ENCODE measurements at places on chromosomes 3 and 15. TPM values are rescaled to one million over a fixed set of nuclear protein-coding genes. Genes with fewer than 3 reads are reported as not detected.
A peak's percentile ranks its signal among the peaks of the same experiment; 100 is the strongest.

The ZBTB47 gene
- total RNA-seq: 47.9 TPM

The ITPKA gene
- total RNA-seq: not detected

GRCh38 chr3:124089214-124089613, 97.3 kb upstream of the ROPN1 start:
- peak; percentile 47 for DNase-seq
- H3K27me3 ChIP-seq: no peaks in the 10 kb centered on the region
- H3K4me3 ChIP-seq: no peak overlapping the region
- peaks cover 9% of the 10 kb centered on the region for H3K4me1 ChIP-seq
- H3K27ac ChIP-seq: no peak overlapping the region
- H3K36me3 ChIP-seq: no peaks in the 10 kb centered on the region

DNA sequence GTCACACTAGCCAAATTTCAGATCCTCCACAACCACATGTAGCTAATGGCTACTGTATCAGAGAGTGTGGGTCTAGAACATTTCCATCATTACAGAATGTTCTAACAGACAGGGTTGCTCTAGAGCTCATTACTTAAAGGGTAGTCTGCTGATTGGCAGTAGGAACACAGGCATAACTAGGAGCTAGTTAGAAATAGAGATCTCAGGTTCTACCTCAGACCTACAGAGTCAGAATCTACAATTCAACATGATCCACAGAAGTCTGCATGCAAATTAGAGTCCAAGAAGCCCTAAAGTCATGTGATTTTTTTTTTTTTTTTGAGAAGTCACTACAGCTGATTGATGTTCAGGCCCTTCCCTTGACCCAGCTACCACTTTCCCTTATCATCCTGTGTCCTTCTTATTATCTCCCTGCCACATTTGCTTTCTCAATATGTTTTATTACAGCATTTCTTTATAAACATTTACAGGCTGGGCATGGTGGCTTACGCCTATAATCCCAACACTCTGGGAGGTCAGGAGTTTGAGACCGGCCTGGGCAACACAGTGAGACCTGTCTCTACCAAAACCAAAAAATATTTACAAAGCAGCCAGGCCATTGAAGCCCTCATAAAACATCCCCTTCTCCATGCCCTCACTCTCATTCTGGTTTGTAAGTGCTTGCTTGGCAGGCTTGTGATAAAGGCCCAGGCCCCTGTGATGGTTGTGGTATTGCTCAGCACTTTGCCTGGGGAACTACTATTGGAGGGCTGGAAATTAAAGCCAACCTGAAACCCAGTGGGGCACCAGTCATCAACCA, 3.8 kb upstream of the ABHD5 start:
- H3K27me3 ChIP-seq: no peaks in the 10 kb centered on the region
- no peak overlapping the region for H3K27ac ChIP-seq
- no peaks in the 10 kb centered on the region for H3K36me3 ChIP-seq
- H3K4me3 ChIP-seq: no peak overlapping the region

DNA sequence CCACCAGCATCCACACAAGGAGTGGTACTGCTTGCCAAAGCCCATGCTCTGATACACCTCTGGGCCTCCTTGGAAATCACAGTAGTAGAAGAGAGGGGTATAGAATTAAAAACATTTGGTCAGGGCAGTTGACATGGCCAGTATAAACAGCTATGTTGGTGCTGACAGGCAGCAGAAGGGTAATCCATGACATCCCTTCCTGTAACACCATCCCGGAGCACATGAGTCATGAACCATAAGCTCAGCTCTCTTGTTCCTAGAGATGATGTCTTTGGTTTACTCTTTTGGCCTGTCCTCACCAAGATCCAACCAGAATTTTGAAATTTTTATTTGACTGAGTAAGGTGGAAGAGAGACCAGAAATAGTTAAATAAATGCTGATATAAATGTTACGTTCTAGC, 132.6 kb upstream of the CTDSPL start:
- no peak for DNase-seq
- H3K36me3 ChIP-seq: no peaks in the 10 kb centered on the region
- no peaks in the 10 kb centered on the region for H3K27me3 ChIP-seq
- no peak overlapping the region for H3K27ac ChIP-seq

DNA sequence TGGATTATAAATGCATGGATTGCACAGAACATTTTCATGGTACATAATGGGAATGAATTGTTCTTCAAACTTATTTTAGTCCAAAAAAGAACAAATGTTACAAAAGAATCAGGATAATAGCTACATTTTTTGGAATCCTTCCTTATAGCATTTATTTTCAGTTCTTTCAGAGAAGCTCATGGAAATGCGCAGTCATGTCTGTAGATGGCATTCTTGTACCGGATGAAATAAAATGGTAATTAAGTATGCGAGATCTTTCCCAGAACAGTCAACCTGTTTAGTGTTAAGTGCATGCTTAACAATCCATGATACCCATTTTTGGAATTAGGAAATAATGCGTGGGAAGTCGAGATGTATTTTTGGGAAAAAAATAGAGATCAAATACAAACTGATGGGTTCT, 38.2 kb upstream of the GOLGA8B start:
- DNase-seq: no peak
- no peak overlapping the region for H3K27ac ChIP-seq
- no peaks in the 10 kb centered on the region for H3K4me1 ChIP-seq
- H3K36me3 ChIP-seq: no peaks in the 10 kb centered on the region
- no peak overlapping the region for H3K4me3 ChIP-seq

- peaks cover 5% of the 10 kb centered on the region for H3K4me1 ChIP-seq
- H3K4me3 ChIP-seq: no peak overlapping the region
- peak; percentile 32 for DNase-seq
- H3K36me3 ChIP-seq: no peaks in the 10 kb centered on the region
- H3K27me3 ChIP-seq: no peaks in the 10 kb centered on the region
These were observed 9.8 kb upstream of the RHCG start for GRCh38 chr15:89506026-89506686.

- DNase-seq: no peak
- no peaks in the 10 kb centered on the region for H3K36me3 ChIP-seq
- no peak overlapping the region for H3K27ac ChIP-seq
- no peaks in the 10 kb centered on the region for H3K4me1 ChIP-seq
- H3K4me3 ChIP-seq: no peak overlapping the region
These were observed 169.7 kb upstream of the AGTR1 start for GRCh38 chr3:148528024-148528423.

DNA sequence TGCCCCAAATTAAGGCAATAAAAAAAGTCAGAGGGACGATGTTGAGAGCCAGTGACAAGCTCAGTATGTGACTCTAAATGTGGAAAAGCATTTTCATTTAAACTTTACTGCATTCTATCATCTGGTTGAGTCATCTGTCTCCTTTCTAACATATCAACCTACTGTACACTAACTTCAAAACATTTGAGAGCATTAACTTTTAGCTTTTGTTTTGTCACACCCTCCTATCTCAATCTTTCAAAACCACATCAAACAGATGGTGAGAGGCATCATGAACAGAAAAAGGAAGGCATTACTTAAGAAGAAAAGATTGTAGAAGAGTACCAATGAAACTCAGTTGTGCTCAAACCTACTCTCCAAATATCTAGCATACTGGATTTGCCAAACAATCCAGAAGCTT, 4.8 kb downstream of the LRRC58 start:
- H3K4me3 ChIP-seq: no peak overlapping the region
- no peak for DNase-seq
- no peak overlapping the region for H3K27ac ChIP-seq
- no peaks in the 10 kb centered on the region for H3K36me3 ChIP-seq

The IGSF10 gene
- total RNA-seq: 0.49 TPM

The MUSTN1 gene
- 30.2 TPM for total RNA-seq

The NR2E3 gene
- total RNA-seq: 0.98 TPM

- no peak for DNase-seq
- H3K27me3 ChIP-seq: no peaks in the 10 kb centered on the region
- no peak overlapping the region for H3K4me3 ChIP-seq
- H3K4me1 ChIP-seq: no peaks in the 10 kb centered on the region
- H3K36me3 ChIP-seq: no peaks in the 10 kb centered on the region
These were observed 195.6 kb downstream of the CTNNB1 start for GRCh38 chr3:41394896-41395295.

GRCh38 chr3:158279609-158280008, 169.7 kb downstream of the RSRC1 start:
- DNase-seq: no peak
- no peaks in the 10 kb centered on the region for H3K4me1 ChIP-seq
- no peaks in the 10 kb centered on the region for H3K36me3 ChIP-seq
- no peaks in the 10 kb centered on the region for H3K27me3 ChIP-seq
- H3K4me3 ChIP-seq: no peak overlapping the region

GRCh38 chr15:68739390-68740080, 81.2 kb downstream of the ANP32A start:
- no peaks in the 10 kb centered on the region for H3K27me3 ChIP-seq
- no peak overlapping the region for H3K4me3 ChIP-seq
- no peaks in the 10 kb centered on the region for H3K36me3 ChIP-seq
- DNase-seq: no peak
- no peak overlapping the region for H3K27ac ChIP-seq

DNA sequence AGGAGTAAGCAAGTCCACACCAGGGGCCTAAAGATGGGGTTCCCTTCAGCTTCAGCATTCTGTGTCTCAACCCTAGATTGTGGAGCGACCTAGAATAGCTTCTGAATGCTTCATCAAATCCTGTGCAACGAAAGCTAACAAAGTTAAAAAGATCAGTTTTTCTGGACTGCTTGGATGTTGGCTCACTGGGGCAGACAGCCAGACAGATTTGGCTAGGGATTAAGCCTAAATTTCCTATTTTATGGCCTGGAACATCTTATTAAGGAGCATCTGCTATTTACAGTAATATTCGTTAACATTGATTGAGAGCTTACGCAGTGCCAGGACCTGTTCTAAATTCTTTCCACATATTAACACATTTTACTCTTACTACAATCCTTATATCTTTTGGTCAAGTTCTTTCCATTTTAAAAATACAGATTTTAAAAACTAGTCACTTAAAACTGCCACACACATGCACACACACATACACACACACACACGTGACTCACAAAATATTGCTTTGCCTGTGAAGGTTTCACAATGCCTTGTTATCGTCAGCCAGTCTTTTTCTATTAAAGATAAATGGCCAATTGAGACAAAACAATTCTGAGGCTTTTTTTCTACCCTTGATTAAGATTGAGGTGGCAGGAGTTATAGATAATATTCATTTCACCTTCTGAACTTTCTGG, 173.3 kb upstream of the SNTN start:
- H3K4me3 ChIP-seq: no peak overlapping the region
- no peaks in the 10 kb centered on the region for H3K4me1 ChIP-seq
- no peaks in the 10 kb centered on the region for H3K36me3 ChIP-seq
- H3K27me3 ChIP-seq: no peaks in the 10 kb centered on the region
- H3K27ac ChIP-seq: no peak overlapping the region
- no peak for DNase-seq

DNA sequence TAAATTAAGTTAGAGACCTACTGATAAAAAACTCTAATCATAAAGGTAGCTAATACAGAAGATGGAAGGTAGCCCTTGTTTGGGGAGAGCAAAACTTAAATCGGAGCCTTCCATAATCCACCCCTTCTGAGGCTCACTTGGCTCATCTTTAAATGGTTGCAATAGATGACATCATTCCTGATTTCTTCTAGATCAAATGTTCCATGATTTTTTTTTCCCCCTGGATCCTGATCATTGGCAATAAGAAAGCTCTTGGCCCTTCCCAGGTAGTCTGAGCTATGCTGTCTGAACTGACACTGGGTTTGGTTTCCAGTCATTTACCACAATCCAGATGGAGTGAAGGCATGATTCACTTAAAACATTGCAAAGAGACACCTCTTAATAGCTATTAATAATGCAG, 92.5 kb downstream of the PIK3R4 start:
- peaks cover 2% of the 10 kb centered on the region for H3K36me3 ChIP-seq
- H3K27ac ChIP-seq: no peak overlapping the region
- peaks cover 6% of the 10 kb centered on the region for H3K4me1 ChIP-seq
- no peaks in the 10 kb centered on the region for H3K27me3 ChIP-seq

DNA sequence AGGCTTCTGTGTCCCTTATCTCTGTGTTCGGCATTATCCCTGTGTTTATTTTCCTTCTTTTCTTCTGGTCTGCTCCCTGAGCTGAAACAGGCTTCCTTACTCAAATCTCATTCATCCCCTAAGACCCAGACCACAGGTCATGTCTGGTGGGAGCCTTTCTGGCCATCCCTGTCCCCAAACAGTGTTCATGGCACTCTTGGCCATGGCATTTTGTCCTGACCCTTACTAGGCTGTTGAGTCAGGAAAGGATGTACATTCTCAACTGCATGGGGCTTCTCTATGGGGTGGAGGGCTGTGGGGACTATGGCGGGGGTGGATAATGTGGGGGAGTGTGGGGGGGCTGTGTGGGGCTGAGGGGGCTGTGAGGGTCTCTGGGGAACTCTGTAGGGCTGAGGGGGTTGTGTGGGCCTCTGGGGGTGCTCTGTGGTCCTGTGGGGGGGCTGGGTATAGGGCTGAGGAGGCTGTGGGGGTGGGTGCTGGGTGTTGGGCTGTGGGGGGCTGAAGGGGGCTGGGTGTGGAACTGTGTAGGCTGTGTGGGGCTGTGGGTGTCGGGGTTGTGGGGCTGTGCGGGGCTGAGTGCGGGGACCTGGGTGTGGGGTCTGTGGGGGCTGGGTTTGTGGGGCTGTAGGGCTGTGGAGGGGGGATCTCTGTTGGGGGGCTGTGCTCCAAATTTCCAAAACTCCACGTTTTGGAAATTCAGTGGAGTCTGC, 64.3 kb downstream of the KLF13 start:
- H3K4me1 ChIP-seq: peaks cover 27% of the 10 kb centered on the region
- H3K27ac ChIP-seq: peak overlapping the region; percentile 93
- no peaks in the 10 kb centered on the region for H3K36me3 ChIP-seq

- no peaks in the 10 kb centered on the region for H3K36me3 ChIP-seq
- peak within 1 kb of the TSS; percentile 98 for H3K27ac ChIP-seq
- no peak for DNase-seq
- H3K4me3 ChIP-seq: peak within 1 kb of the TSS; percentile 99
These were observed at the start of gene UBE3A for GRCh38 chr15:25438601-25439368. Gene UBE3A, minus strand, starts transcription at chr15:25439024. Its CDS starts 29,917 bp downstream, at chr15:25409107.

The EFCC1 gene
- total RNA-seq: 3.7 TPM

The C3orf70 gene
- total RNA-seq: 5.6 TPM

DNA sequence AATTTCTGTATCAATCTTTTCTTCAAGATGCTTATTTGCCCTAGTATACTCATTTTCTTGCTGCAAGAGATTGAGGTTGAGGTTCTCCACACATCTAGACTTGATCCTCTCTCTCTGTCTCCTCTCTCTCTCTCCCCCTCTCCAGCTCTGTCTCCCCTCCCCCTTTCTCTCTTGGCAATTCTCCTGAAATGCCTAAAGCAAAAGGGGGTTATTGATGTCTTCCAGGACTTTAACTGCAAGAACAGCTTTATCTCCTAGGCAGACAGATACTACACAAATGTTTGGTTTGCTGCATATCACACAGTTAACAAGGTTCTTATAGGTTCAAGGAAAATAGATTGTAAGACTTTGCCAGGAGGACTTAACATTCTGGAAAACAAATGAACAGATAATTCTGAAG, 52.1 kb downstream of the TMEM212 start:
- no peak overlapping the region for H3K27ac ChIP-seq
- H3K4me1 ChIP-seq: no peaks in the 10 kb centered on the region
- H3K36me3 ChIP-seq: no peaks in the 10 kb centered on the region
- DNase-seq: no peak
- H3K27me3 ChIP-seq: no peaks in the 10 kb centered on the region

GRCh38 chr15:64009241-64009640, 37.0 kb downstream of the DAPK2 start:
- H3K4me3 ChIP-seq: no peak overlapping the region
- peak overlapping the region; percentile 68 for H3K27ac ChIP-seq
- H3K36me3 ChIP-seq: no peaks in the 10 kb centered on the region
- no peaks in the 10 kb centered on the region for H3K27me3 ChIP-seq

The CAMK2N2 gene
- not detected for total RNA-seq

The ZNF445 gene
- total RNA-seq: 8.8 TPM

GRCh38 chr15:46343196-46343935, 708.5 kb downstream of the SQOR start:
- DNase-seq: no peak
- no peaks in the 10 kb centered on the region for H3K4me1 ChIP-seq
- no peak overlapping the region for H3K27ac ChIP-seq
- H3K27me3 ChIP-seq: no peaks in the 10 kb centered on the region

Data from vagina (tissue), 2 donors.